ENCODE measurements at places on chromosomes 2 and 18. TPM values are rescaled to one million over a fixed set of nuclear protein-coding genes. Genes with fewer than 3 reads are reported as not detected.
A peak's percentile ranks its signal among the peaks of the same experiment; 100 is the strongest.

DNA sequence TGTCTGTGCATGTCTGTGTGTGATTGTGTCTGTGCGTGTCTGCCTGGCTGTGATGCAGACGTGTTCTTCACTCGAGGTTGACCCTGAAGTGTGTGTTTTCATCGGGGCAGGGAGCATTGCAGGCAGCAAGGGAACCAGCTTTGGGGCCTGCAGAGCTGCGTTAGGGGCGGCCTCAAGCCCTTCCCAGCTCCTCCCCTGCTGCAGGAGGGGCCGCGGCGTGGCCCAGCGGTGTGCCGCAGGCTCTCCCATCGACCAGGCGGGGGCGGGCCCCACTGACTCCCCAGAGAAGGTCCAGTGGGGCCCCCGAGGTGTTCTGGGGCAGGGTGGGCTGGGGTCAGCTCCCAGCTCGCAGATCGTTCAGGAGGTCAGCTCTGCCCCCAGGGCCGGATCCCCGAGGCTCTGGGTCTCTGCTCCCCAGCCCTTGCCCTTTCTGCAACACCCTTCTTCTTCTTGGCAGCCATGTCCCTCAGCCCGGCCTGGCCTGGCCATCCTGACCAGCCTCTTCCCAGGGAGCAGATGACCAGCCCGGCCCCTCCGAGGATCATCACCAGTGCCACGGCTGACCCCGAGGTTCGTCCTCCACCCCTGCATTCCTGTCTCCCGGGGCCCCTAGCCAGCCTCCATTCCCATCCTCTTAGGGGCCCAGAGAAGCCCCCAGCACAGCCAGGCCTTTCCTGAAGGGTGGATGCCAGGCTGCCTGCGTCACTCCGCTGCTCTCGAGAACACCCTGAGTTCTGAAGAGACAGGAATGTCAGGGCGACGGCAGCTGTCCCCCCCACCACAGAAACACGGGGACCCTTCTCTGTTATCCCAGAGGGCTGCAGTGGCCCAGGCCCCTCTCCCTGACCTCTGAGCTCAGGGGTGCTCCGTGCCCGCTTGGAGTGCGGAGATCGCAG lies 11.1 kb upstream of the KLHL30 start:
- DNase-seq: no peak
- no peaks in the 10 kb centered on the region for H3K36me3 ChIP-seq
- no peaks in the 10 kb centered on the region for H3K4me1 ChIP-seq

The COLEC12 gene
- total RNA-seq: 157 TPM

The ZEB2 gene
- 109 TPM for total RNA-seq

GRCh38 chr18:74562775-74563174 lies 28.5 kb downstream of the CNDP1 start:
- H3K4me1 ChIP-seq: no peaks in the 10 kb centered on the region
- DNase-seq: no peak
- H3K27ac ChIP-seq: no peak overlapping the region
- H3K36me3 ChIP-seq: peaks cover 9% of the 10 kb centered on the region

The TLX2 gene
- not detected for total RNA-seq

The CCDC74A gene
- 16.0 TPM for total RNA-seq

GRCh38 chr2:23826040-23826439 lies 100.9 kb downstream of the ATAD2B start:
- no peak for DNase-seq
- no peaks in the 10 kb centered on the region for H3K4me1 ChIP-seq
- no peaks in the 10 kb centered on the region for H3K27me3 ChIP-seq
- no peak overlapping the region for H3K27ac ChIP-seq

- H3K4me3 ChIP-seq: peak overlapping the region; percentile 52
- H3K27ac ChIP-seq: no peak overlapping the region
These were observed 66.2 kb downstream of the RTP5 start for GRCh38 chr2:241935774-241936173.

The NBEAL1 gene
- total RNA-seq: 11.6 TPM

- no peak for DNase-seq
- H3K36me3 ChIP-seq: no peaks in the 10 kb centered on the region
- H3K4me1 ChIP-seq: no peaks in the 10 kb centered on the region
- H3K27ac ChIP-seq: no peak overlapping the region
- H3K4me3 ChIP-seq: no peak overlapping the region
These were observed 25.5 kb downstream of the ZC3H8 start for GRCh38 chr2:112229348-112229747.

- DNase-seq: no peak
- no peak overlapping the region for H3K27ac ChIP-seq
- no peaks in the 10 kb centered on the region for H3K27me3 ChIP-seq
- H3K4me3 ChIP-seq: no peak overlapping the region
- H3K4me1 ChIP-seq: peaks cover 8% of the 10 kb centered on the region
- H3K36me3 ChIP-seq: no peaks in the 10 kb centered on the region
These were observed 32.1 kb upstream of the DOCK10 start for GRCh38 chr2:225074366-225074765.

The CRYGC gene
- total RNA-seq: not detected

GRCh38 chr2:218962859-218963492 lies 3.5 kb downstream of the CDK5R2 start:
- peak overlapping the region; percentile 75 for H3K27ac ChIP-seq
- peaks cover 26% of the 10 kb centered on the region for H3K27me3 ChIP-seq
- peaks cover 13% of the 10 kb centered on the region for H3K4me1 ChIP-seq
- DNase-seq: peak; percentile 84
- peaks cover 5% of the 10 kb centered on the region for H3K36me3 ChIP-seq
- H3K4me3 ChIP-seq: no peak overlapping the region

DNA sequence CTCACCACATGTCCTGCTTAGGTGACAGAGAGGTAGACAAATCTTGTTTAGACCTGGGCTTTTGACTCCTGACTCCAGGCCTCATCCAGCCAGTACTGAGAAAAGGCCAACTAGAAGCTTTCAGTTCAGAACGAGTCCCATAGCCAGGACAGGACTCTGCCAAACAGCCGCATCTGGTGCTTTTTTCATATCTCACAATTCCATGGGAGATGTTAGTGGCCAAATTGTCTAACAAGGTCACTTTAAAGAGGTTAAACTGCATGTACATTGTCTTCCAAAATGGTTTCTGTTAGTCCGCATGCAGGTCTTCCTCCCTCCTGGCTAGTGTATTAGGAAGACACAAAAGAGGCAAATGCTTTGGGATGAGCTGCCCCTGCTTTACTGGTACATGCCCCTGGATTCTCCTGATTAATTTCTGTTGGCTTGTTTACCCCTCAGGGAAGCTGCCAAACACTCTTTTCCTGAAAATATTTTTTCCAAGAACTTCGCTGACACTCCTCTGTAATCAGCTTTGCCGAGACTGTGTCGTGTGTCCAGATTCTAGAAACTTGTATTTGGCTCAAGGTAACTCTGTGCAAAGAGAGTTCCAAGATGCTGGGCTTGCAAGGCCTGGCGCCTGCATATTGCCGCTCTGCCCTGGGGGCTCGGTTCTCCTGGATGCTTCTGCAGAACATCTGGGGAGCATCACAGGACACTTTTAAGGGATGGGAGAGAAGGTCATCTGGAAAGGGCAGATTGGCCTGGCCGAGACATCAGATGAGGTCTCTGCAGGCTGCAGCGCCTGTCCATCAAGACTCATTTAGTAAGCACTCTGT lies 209.2 kb upstream of the APCDD1 start:
- H3K27ac ChIP-seq: no peak overlapping the region
- H3K4me3 ChIP-seq: no peak overlapping the region
- no peaks in the 10 kb centered on the region for H3K36me3 ChIP-seq
- no peak for DNase-seq
- no peaks in the 10 kb centered on the region for H3K27me3 ChIP-seq

The CBLN2 gene
- total RNA-seq: not detected

- H3K27ac ChIP-seq: peak overlapping the region; percentile 99
- H3K4me3 ChIP-seq: peak overlapping the region; percentile 98
- H3K36me3 ChIP-seq: peaks cover 3% of the 10 kb centered on the region
- H3K4me1 ChIP-seq: peaks cover 23% of the 10 kb centered on the region
- peaks cover 16% of the 10 kb centered on the region for H3K27me3 ChIP-seq
- DNase-seq: peak; percentile 75
These were observed 774 bp upstream of the FZD7 start for GRCh38 chr2:202032846-202033316.

GRCh38 chr18:27075828-27076227 lies 109.3 kb downstream of the CHST9 start:
- H3K4me1 ChIP-seq: peaks cover 42% of the 10 kb centered on the region
- peaks cover 2% of the 10 kb centered on the region for H3K27me3 ChIP-seq
- H3K36me3 ChIP-seq: no peaks in the 10 kb centered on the region
- H3K27ac ChIP-seq: no peak overlapping the region
- DNase-seq: no peak
- no peak overlapping the region for H3K4me3 ChIP-seq

GRCh38 chr18:65016631-65017371 lies 734.0 kb upstream of the CDH7 start:
- no peak overlapping the region for H3K4me3 ChIP-seq
- no peaks in the 10 kb centered on the region for H3K4me1 ChIP-seq
- H3K27me3 ChIP-seq: no peaks in the 10 kb centered on the region
- no peak for DNase-seq
- H3K27ac ChIP-seq: no peak overlapping the region
- no peaks in the 10 kb centered on the region for H3K36me3 ChIP-seq

- peak overlapping the region; percentile 57 for H3K27ac ChIP-seq
- H3K27me3 ChIP-seq: peaks cover 23% of the 10 kb centered on the region
- H3K4me1 ChIP-seq: peaks cover 40% of the 10 kb centered on the region
These were observed 87.1 kb downstream of the PXDN start for GRCh38 chr2:1656961-1657841.

DNA sequence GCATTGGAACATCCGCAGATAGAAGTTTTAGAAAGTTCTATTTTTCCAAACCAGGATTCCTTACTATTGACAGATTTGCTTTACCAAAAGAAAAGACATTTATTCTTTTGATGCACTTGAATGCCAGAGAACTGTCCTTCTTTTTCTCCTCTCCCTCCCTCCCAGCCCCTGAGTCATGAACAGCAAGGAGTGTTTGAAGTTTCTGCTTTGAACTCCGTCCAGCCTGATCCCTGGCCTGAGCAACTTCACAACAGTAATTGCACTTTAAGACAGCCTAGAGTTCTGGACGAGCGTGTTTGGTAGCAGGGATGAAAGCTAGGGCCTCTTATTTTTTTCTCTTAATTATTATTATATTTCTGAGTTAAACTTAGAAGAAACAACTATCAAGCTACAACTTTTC lies 33.6 kb downstream of the APCDD1 start:
- H3K4me1 ChIP-seq: peaks cover 2% of the 10 kb centered on the region
- H3K36me3 ChIP-seq: no peaks in the 10 kb centered on the region
- DNase-seq: no peak
- H3K27ac ChIP-seq: no peak overlapping the region
- H3K4me3 ChIP-seq: no peak overlapping the region

- no peaks in the 10 kb centered on the region for H3K27me3 ChIP-seq
- peak overlapping the region; percentile 98 for H3K27ac ChIP-seq
- peak; percentile 14 for DNase-seq
- peak overlapping the region; percentile 56 for H3K4me3 ChIP-seq
- no peaks in the 10 kb centered on the region for H3K36me3 ChIP-seq
These were observed 37.5 kb downstream of the OLA1 start for GRCh38 chr2:174210862-174211261.

GRCh38 chr2:65602603-65603235 lies 170.3 kb upstream of the SPRED2 start:
- H3K4me1 ChIP-seq: peaks cover 5% of the 10 kb centered on the region
- H3K36me3 ChIP-seq: no peaks in the 10 kb centered on the region
- no peak overlapping the region for H3K4me3 ChIP-seq
- no peaks in the 10 kb centered on the region for H3K27me3 ChIP-seq
- no peak overlapping the region for H3K27ac ChIP-seq
- DNase-seq: no peak

- H3K4me1 ChIP-seq: peaks cover 4% of the 10 kb centered on the region
- H3K36me3 ChIP-seq: peaks cover 4% of the 10 kb centered on the region
- H3K4me3 ChIP-seq: no peak overlapping the region
- H3K27ac ChIP-seq: no peak overlapping the region
- no peak for DNase-seq
These were observed 10.9 kb upstream of the PRKCE start for GRCh38 chr2:45640576-45640975.

DNA sequence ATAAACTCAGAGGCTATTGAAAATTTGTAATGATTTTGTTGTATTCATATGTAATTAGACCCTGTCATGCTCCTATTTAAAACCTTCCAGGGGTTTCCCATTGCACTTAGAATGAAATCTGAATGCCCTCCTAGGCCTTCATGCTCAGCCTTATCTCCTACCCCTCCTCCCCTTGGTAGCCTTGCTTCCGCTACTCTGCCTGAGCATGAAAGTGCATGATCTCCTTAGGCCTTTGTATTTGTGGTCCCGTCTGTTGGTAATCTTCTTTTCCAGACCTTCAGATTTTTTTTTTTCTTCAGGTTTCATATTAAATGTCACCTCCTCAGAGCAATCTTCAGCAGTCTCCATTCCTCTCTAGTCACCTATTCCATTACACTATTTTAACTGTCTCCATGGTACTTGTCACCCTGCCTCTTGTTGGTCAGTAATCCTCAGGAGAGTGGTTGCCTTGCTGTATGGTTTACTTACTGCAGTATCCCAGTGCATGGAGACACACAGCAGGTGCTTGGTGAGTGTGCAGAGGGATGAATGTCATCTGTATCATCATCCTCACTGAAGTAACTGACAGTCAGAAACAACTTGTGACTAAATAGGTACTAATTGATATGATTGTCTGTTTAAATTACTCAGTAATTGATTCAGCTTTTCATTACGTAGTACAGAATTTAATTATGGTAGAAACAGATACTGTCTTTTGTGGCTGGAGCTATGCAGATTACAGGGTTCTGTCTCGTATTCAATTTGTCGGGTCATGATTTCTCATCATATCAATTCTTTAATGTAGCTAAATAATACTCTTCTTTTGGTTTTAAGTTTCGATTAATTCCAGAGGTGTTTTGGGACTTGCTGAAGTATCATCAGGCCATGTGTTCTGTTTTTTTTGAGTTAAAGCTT lies 63.9 kb downstream of the PHLPP1 start:
- DNase-seq: no peak
- H3K4me3 ChIP-seq: no peak overlapping the region
- H3K27me3 ChIP-seq: no peaks in the 10 kb centered on the region
- H3K27ac ChIP-seq: peak overlapping the region; percentile 43
- no peaks in the 10 kb centered on the region for H3K36me3 ChIP-seq
- H3K4me1 ChIP-seq: peaks cover 45% of the 10 kb centered on the region

DNA sequence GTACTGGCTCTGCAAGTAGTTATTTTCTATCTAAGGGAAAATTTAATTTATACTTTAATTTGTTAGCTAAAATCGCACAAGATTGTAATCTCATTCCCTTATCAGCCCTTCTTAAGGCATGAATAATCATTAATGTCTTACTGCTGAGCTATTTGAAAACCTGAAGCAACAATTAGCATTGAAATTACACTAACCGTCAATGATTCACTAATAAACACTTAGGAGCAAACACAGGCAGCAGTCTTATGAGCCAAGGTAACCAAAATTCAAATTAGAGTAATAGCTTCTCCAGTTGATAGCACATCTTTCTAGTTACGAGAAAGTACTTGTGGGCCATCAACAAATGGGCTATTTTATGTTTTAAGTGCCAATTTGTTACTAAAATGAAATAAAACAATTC lies 1289.7 kb downstream of the LRP1B start:
- H3K27me3 ChIP-seq: no peaks in the 10 kb centered on the region
- no peak overlapping the region for H3K4me3 ChIP-seq
- no peaks in the 10 kb centered on the region for H3K4me1 ChIP-seq
- no peaks in the 10 kb centered on the region for H3K36me3 ChIP-seq
- no peak overlapping the region for H3K27ac ChIP-seq

The YES1 gene
- total RNA-seq: 190 TPM

GRCh38 chr2:168694866-168695265 lies 107.6 kb upstream of the NOSTRIN start:
- no peak overlapping the region for H3K27ac ChIP-seq
- no peaks in the 10 kb centered on the region for H3K27me3 ChIP-seq
- H3K4me1 ChIP-seq: no peaks in the 10 kb centered on the region
- H3K4me3 ChIP-seq: no peak overlapping the region
- peaks cover 7% of the 10 kb centered on the region for H3K36me3 ChIP-seq
- DNase-seq: no peak

All from endothelial cell (in vitro differentiated cells).